ENCODE measurements at places on chromosomes 3 and 15.

DNA sequence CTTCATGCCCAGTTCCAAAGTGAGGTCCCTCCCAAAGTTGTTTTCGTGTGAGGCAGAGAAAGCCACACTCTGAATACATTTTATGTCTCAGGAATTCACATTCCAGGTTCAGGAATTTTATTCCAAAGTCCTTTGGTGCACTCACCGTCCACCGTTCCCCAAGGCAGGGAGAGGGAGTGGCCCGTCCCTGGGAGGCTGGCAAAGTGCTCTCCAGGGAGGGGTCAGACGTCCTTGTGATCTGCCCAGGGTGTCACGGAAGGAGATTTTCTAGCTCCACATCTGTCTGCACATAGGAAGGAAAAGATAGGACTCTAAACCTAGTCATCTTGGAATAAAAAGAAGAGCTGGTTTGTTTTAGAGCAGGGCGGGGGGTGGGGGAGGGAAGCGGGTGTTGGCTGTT is 47.9 kb downstream of the KLF13 start:
- DNase-seq = no peak

DNA sequence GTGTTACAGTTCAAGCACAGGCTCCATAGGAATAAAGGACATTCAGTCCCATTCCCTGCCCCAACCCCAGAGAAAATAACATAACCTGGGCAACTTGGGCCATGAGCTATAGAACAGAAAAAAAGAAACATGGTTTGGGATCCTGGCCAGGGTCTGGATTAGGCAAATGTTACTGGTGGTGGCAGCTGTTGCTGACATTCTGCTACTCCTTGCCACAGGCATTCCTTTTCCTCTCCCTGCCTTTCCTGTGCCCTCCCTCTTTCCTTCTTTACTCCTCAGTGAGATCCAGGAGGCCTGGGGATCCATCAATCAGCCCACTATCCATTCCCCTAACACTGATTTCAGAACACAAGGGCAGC is 129.1 kb downstream of the NTRK3 start:
- DNase-seq = no peak

GRCh38 chr3:171306631-171307030 is 153.6 kb downstream of the TNIK start:
- no peak for DNase-seq

GRCh38 chr3:104909198-104909597 is 457.5 kb upstream of the ALCAM start:
- DNase-seq = peak; percentile 9

- no peak for DNase-seq
These were observed 2.5 kb upstream of the CFAP100 start for GRCh38 chr3:126392246-126392645.

GRCh38 chr3:58568572-58569286 is 8.5 kb downstream of the FAM107A start:
- no peak for DNase-seq

DNA sequence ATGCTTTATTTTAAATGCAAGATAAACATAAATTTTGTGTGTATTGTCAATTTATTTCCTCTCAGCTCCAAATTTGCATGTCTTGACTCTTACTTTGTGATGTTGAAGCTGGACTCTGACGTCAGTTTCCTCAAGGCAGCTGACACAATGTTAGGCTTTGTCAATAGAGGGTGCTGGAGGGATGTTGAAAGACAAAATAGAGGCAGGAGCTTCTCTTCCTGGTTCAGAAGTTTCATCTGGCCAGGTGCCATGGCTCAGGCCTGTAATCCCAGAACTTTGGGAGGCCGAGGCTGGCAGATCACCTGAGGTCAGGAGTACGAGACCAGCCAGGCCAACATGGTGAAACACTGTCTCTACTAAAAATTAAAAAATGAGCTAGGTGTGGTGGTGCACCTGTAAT is 408.6 kb downstream of the GBE1 start:
- DNase-seq = no peak

- no peak for DNase-seq
These were observed 8.6 kb downstream of the GLT8D1 start for GRCh38 chr3:52696830-52697631.

DNA sequence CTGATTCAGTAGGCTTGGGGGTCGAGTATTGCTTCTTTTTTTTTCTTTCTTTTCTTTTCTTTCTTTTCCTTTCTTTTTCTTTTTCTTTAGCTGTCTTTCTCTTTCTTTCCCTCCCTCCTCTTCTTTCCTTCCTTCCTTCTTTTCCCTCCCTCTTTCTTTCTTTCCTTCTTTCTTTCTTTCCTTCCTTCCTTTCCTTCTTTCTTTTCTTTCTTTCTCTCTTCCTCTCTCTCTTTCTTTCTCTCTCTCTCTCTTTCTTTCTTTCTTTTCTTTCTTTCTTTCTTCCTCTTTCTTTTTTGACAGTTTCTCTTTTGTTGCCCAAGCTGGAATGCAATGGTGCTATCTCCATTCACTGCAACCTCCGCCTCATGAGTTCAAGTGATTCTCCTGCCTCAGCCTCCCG is 36.0 kb downstream of the TM4SF4 start:
- DNase-seq = no peak

- no peak for DNase-seq
These were observed 21.7 kb downstream of the LRRK1 start for GRCh38 chr15:100940767-100941379.

- DNase-seq = no peak
These were observed 38.5 kb downstream of the EPHB1 start for GRCh38 chr3:134833453-134834163.

GRCh38 chr15:92097474-92098178 is 244.1 kb downstream of the SLCO3A1 start:
- DNase-seq = peak; percentile 30

- DNase-seq = no peak
These were observed 55.9 kb downstream of the IFT80 start for GRCh38 chr3:160343132-160343531.

GRCh38 chr3:190531406-190531805 is 17.5 kb downstream of the IL1RAP start:
- DNase-seq = no peak

DNA sequence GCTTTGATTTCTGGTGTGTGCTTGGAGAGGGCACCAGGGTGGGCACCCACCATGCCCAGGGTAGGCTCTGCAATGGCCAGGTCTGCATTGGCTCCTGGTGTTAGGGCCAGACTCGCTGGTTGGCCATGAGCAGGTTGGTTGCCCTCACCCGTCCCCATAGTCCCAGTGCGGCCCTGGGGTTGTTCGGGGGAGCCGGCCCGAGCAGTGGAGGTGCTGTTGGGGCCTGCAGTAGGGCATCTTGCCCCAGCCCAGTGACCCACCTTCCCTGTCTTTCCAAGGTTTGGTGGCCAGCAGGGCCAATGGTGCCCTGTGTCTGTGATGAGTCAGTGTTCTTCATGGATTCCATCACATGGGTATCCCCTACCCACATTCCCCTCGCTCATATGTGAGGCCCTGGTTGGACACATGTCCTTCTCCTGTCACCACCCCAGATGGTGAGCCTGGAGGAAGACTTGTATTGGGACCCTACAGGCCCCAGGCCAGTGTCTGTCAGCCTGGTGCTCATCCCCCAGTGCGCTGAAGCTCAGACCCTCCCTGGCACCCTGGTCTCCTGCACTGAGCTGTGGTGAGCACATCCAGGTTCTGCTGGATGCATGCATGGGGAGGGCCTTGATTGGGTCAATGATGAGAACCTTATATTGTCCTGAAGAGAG is 190.1 kb downstream of the UBE3A start:
- DNase-seq = no peak

- no peak for DNase-seq
These were observed 8.1 kb downstream of the FBXO40 start for GRCh38 chr3:121601212-121601812.

DNA sequence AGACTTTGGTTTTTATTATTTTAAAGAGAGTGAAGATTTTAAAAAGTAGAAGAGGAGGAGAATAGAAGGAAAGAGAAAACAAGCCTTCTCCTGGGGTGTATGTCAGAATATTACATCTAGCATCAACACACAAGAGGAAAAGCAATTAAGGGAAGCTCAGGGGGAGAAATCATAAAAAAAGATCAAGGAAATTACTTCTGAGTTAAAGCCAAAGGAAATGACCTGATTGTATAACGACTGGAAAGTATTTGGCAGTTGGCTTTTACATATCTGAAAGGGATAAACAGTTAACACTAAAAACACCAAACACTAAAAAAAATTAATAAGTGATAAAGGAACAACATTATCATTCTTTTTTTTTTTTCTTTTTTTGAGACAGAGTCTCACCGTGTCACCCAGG is 58.4 kb downstream of the CPNE4 start:
- DNase-seq = no peak

DNA sequence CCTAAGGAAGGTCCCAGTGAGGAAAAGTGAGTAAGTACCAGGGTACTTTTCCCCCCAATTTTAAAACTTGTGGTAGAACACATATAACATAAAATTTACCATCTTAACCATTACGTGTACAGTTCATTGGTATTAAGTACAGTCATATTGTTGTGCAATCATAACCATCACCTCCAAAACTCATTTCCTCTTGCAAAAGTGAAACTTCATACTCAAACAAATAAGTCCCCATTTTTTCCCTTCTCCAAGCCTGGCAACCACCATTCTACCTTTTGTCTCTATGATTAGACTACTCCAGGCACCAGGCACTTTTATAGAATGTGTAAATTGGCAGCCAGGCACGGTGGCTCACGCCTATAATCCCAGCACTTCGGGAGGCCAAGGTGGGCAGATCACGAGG is 12.2 kb downstream of the PRC1 start:
- no peak for DNase-seq

GRCh38 chr15:80264031-80264430 is 12.0 kb upstream of the CTXND1 start:
- DNase-seq = no peak

- no peak for DNase-seq
These were observed 220.4 kb downstream of the ADAMTS9 start for GRCh38 chr3:64467255-64467944.

DNA sequence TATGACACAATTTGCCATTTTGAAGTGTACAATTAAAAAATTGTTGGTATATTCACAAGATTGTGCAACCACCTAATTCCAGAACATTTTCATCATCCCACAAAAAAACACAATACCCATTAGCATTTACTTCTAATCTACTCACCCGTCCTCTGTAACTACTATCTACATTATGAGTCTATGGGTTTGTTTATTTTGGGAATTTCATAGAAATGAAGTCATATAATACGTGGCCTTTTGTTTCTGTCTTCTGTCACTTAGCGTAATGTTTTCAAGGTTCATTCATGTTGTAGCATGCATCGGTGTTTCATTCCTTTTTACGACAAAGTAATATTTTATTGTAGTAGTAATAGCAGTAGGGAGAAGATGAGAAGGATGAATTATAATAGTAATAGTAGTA is 55.2 kb upstream of the CNTN6 start:
- no peak for DNase-seq

GRCh38 chr3:184234224-184234623 is 4.8 kb downstream of the VWA5B2 start:
- no peak for DNase-seq

DNA sequence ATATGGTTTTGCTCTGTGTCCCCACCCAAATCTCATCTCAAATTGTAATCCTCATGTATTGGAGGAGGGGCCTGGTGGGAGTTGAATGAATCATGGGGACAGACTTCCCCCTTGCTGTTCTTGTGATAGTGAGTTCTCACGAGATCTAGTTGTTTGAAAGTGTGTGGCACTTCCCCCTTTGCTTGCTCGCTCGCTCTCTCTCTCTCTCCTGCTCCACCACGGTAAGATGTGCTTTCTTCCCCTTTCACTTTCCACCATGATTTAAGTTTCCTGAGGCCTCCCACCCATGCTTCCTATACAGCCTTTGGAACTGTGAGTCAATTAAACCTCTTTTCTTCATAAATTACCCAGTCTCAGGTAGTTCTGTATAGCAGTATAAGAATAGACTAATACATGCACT is 60.7 kb downstream of the GSK3B start:
- DNase-seq = no peak

GRCh38 chr3:126156468-126156867 is 23.9 kb downstream of the ALDH1L1 start:
- no peak for DNase-seq

DNA sequence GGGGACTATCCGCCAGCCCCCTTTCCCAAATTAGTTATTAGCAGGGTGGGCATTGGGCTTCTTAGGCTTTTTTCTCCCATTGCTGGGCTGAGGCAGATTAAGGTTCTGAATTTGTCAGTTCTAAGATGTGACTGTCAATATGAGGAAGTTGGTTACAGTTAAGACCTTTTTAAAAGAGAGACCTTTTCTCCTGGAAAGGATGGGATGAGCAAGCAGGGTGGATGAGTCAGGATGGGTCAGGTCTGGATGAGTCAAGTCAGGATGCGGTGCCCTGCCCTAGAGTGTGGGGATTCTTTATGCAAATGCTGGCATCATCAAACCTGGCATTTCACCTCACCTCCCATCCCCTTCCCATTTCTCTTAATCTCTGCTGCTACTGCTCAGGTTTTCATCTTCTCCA is 1.9 kb downstream of the AEN start:
- no peak for DNase-seq

DNA sequence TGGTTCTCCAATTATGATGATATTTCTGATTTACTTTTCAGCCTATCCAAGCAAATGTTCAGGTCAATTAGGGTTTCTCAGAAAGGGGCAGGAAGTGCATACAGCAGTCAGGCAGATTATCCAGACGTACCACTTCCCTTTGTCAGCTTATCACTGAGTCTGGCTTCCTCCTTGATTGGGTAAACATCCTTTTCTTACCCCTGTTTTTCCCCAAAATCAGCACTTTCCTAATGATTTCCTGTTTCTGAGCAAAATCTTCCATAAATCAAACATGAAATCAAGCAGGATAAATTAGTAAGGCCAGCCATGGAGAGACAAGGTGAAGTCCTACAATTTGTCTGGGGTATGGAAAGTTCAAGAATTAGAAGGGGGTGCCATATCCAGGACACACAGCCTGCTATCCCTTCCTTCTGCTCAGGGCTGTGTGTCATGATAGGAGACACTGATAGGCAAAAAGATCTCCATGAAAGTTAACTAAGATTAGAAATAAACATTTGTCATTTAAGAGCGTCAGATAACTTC is 29.0 kb downstream of the ADIPOQ start:
- DNase-seq = no peak

DNA sequence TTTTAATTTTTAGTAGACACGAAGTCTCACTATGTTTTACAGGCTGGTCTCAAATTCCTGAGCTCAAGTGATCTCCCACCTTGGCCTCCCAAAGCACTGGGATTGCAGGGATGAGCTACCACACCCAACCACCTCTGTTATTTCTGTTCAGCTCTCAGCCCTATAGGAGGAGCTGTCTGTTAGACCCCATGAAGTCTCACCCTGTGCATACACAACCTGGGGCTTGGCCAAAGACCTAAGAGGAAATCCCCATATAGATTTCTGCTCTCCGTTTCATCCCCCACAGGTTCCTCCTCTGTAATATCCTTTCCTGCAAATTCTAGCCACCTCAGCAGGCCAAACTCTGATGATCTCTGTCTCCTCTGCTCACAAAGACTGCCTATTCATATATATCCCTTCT is 56.6 kb upstream of the CTDSPL2 start:
- DNase-seq = no peak

Measured in NCI-H187 treated with DMSO at 0.1 percent for 48 hours (cell line).